Esophagus muscularis mucosa (tissue), 4 donors: ENCODE measurements at places on chromosomes 7 and 10. TPM values are rescaled to one million over a fixed set of nuclear protein-coding genes. Genes with fewer than 3 reads are reported as not detected.

UCMA gene
- not detected for total RNA-seq

XRCC2 gene
- 0.42 TPM for total RNA-seq

AGAP5 gene
- 2.9 TPM for total RNA-seq

LIPJ gene
- not detected for total RNA-seq
